Stimulated activated memory B cell treated with anti-CD40 and anti-IgM and Interleukin-4, amounts not matched to agents 10 μg/mL and 1 μg/mL and 100 μg/mL, for 72 hours (primary cell): ENCODE measurements at places on chromosomes 1 and 21.

DNA sequence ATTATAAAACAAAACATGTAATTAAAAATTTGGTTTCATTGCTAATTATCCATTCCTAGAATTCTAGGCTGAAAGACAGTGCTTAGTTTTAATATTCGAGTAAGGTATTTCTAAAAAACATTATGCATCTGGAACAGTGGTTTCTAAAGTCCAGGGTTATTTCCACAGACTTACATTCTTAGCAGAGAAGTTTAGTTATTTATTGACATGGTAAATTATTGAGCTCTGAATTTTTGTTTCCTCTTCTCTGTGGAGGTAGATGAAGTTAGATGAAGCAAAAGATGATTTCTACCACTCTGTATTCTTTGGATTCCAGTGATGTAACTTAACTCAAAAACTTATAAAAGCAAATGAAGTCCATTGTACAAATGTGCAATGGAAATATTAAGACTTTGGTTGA, 709.4 kb downstream of the MRPL39 start:
- H3K27ac ChIP-seq: no peak overlapping the region
- no peak overlapping the region for H3K4me3 ChIP-seq
- no peaks in the 10 kb centered on the region for H3K36me3 ChIP-seq
- ATAC-seq: no peak
- H3K27me3 ChIP-seq: no peaks in the 10 kb centered on the region

DNA sequence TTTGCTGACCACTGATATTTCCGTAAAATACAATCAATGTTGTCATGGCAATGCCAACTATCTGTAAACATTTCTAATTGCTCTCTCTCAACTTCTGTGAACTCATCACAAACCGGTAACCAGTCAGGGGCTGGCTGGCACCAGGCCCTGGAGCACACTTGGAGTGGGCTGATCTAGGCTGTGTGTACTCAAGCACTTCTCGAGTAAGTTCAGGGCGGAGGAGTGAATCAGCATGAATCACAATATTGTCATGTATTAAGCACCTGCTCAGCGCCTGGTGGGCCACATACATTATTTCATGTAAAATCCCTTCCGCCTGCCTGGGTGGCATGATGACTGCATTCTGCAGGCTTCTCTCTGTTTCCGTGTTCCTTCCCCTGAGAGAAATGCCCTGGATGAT, 212.4 kb downstream of the FOXD2 start:
- no peak overlapping the region for H3K4me3 ChIP-seq
- ATAC-seq: no peak
- H3K27ac ChIP-seq: no peak overlapping the region

- no peaks in the 10 kb centered on the region for H3K4me1 ChIP-seq
- H3K36me3 ChIP-seq: no peaks in the 10 kb centered on the region
- no peak for ATAC-seq
- no peak overlapping the region for H3K27ac ChIP-seq
- H3K4me3 ChIP-seq: no peak overlapping the region
- H3K27me3 ChIP-seq: peaks cover 8% of the 10 kb centered on the region
Measured at GRCh38 chr1:179757933-179758332, 14.8 kb downstream of the FAM163A start.

DNA sequence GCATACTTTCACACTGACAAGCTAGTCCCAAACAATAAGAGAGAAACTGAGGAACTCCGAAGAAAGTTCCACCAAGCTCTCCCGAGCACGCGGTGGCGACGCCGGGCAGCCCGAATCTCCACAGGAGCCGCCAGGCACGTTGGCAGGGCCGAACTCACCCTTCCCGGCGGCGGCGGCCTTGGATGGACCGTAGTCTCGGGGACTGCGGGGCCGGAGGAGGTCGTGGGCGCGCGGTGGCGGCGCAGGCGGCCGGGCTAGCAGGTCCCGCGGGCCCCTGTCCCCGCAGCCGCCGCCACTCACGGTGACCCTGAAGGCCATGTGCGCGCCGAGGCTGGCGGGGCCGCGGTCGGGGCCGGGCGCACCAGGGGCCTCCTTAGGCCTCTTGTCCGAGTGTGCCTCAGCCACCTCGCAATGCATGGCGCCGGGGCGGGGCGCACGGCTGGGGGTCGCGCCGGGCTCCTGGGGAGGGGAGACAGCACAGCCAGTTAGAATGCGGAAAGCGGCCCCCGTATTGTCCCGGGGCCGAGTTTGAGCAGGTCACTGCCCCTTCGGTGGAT, 1.2 kb downstream of the GLIS1 start:
- H3K27ac ChIP-seq: no peak overlapping the region
- no peaks in the 10 kb centered on the region for H3K4me1 ChIP-seq
- peaks cover 70% of the 10 kb centered on the region for H3K27me3 ChIP-seq
- no peak overlapping the region for H3K4me3 ChIP-seq

DNA sequence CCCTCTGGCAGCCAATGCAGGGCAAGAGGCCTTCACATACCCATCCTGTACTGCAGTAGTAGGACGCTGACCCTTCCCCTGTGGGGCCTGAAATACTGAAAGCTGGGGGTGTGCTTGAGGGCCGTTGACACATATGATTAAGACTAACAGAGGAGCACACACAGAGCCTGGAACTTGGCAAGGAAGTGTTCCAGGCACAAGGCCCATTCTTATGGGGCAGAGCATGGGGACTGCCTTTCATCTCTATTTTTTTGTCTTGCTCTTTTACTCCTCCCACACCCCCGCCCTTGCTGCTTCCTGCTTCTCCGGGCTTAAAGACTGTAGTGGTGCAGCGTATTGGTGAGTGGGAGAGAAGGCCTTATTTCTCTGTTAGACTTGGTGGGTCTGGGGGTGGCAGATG, 137.4 kb downstream of the BACH1 start:
- peaks cover 13% of the 10 kb centered on the region for H3K4me1 ChIP-seq
- no peaks in the 10 kb centered on the region for H3K27me3 ChIP-seq
- H3K36me3 ChIP-seq: peaks cover 19% of the 10 kb centered on the region
- no peak for ATAC-seq
- no peak overlapping the region for H3K27ac ChIP-seq

GRCh38 chr1:205589046-205589445, 42.8 kb downstream of the ELK4 start:
- H3K27me3 ChIP-seq: no peaks in the 10 kb centered on the region
- H3K36me3 ChIP-seq: no peaks in the 10 kb centered on the region
- no peak overlapping the region for H3K4me3 ChIP-seq
